NCI-H460 (cell line): ENCODE measurements at places on chromosomes 16 and 17. TPM values are rescaled to one million over a fixed set of nuclear protein-coding genes. Genes with fewer than 3 reads are reported as not detected.

- DNase-seq: no peak
Measured at GRCh38 chr17:7141824-7142223, 27.2 kb upstream of the ASGR2 start.

- DNase-seq: no peak
Measured at GRCh38 chr17:67171560-67171959, 73.4 kb downstream of the HELZ start.

GRCh38 chr16:86133847-86134375, 234.9 kb downstream of the IRF8 start:
- no peak for DNase-seq

GRCh38 chr17:9232155-9232475, 210.8 kb downstream of the NTN1 start:
- no peak for DNase-seq

GRCh38 chr17:70298929-70299531, 129.7 kb downstream of the KCNJ2 start:
- DNase-seq: no peak

GRCh38 chr17:3657874-3658783, 10.2 kb downstream of the TAX1BP3 start:
- no peak for DNase-seq

Gene CD7
- 0.32 TPM in 1 of 2 replicates, not detected in the other for total RNA-seq
